ENCODE measurements at places on chromosomes 2 and 18.

- DNase-seq: peak; percentile 36
Measured at GRCh38 chr2:225468131-225468530, 68.6 kb downstream of the NYAP2 start.

DNA sequence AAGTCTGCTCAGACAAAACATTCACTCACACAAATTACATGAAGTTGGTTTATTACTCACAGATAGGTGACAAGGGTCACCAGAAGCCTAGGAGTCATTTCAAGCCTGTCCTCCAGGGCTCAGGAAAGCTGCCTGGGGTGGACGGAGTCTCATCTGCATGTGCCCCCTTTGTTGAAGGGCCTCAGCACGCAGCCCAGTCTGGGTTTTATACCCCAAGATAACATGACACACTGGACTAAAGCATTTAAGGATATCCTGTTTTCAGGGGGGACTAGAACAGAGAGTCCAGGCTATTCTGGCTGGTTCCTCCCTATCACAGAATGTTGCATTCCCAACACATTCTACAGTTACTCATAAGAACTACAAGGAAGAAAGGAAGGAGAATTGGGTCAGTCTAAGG, 164.7 kb downstream of the MREG start:
- no peak for DNase-seq

DNA sequence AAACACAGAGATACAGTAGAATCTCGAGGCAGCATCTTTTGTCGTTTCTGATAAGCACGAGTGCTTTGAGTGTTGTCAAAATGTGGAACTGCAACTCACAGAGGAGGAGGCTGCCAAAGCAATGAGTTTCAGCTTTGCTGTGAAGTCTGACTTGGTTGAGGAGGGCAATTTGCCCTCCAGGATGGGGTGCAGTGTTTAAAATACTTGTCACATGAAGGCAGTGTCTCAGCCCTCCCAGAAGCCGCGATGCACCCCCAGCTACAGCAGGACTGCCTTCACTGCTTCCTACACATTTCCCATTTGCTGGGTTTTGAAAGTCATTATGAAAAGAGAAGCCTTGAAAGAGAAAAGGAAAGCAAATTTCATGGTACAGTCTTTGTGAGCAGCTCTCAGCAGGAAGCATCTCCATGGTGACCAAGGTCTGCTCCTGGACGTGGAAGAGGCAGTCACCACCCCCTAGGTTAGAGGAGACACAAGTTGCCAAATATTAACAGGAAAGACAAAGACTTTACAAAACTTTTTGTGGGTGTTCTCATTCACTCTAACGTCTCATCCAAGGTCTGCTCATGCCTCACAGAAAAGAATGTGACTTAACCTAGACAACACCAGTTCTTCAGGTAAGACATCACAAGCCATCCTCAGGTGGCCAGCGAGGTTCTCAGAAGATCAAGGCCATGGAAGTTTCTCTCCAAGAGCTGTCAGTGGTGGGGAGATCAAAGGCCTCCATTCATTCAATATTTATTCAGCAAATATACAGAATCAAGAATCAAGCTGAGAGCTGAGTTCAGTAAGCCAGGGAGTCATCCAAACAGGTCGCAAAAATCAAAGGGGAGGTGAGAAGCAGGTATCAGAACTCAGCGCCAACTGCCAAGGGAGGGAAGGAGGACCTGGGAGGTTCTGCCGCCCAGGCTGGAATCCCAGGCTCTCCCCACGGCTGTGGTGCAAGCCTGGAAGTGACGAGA, 476.0 kb downstream of the EIPR1 start:
- DNase-seq: no peak

DNA sequence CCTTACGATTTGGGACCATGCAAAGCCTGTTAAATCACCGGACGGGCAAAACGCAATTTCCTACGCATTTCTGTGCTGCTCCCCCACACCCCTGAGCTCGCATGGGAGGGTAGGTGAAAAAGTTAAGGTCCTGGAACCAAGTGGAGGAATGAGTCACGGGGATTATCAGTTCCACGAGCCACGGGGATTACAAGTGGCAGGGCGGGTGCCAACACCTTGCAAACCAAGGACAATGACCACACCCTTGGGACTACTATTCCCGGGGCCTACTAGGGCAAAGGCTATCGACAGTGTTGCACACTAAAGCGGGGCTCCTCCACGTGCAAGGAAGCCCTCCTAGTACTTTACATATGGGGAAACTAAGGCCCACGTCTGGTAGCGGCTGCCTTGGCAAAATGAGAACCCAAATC, 447 bp downstream of the RETSAT start:
- DNase-seq: peak; percentile 26
